GM12892 (cell line): ENCODE measurements at places on chromosomes 13 and 19.

DNA sequence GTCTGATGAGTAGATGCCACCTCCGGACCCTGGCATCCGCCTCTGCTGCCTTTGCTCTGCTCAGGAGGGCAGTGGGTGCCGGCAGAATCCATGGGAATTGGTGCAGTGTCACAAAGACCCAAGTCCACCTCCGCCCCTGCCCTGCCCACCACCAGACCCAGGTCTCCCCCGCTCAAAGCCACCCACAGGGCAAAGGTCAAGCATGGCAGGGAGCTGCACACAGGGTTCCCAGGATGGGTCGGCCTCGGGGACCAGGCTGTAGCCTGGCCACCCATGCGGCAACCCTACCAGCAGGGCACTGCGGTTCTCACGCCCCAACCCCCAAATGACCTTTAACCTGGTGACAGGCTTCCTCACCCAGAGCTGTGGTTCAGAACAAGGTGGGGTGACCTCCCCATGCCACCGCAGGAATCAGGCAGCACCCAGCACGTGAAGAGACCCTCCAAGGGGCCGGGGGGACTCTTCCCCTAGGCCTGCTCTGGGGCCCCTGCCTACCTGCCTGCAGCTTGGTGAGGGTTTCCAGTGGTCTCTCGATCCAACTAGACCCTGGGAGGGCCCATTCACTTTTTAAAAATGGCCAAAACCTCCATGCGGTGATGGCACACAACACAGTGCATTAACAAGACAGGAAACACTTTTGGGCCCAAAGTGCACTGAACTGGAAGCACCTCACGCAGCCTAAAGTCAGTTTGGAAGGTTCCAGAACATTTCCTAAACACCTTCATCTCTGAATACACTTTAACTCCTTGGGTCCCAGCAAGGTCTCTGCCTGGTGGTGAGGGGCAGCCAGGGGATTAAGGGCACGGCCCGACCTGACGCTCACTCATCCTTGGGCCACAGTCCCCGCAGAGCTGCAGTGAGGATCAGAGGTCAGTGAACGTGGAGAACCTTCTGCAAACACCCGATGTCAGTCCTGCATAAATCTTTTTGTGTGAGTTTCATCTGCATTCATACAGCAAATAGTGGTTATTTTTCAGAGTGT is 11.0 kb downstream of the GAS6 start:
- DNase-seq: peak; percentile 9

DNA sequence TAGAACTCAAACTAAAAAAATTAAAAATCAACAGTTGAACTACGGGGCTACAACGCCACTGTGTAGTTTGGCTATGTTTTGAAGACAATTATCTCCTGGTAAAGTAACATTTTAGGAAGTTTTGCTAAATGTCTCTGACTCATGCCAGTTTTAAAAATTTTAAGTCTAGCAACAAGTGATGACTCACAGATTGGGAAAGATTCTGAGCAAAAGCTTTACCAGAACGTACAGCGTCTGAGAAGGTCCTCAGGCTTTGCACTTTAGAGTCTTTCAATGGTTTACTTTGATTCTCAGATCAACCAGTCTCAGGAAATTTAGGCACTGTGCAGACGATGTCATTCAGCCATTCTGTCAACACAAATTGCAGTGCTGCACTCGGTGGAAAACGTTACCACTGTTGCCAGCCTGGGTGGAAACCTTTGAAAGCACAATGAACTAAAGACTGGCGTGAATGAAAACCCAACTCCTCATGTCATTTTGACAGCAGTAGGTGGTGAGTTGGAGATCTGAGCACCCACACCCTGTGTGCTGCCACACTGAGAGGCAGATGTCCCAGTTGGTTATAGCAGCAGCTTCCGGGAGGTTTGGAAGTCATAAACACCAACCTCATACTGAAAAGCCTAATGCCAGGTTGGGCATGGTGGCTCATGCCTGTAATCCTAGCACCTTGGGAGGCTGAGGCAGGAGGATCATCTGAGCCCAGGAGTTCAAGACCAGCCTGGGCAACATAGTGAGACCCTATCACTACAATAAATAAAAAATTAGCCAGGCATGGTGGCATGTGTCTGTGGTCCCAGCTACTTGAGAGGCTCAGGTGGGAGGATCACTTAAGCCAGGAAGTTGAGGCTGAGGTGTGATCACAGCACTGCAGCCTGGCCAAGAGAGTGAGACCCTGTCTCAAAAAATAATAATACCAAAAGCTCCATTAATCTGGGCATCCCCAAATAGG is 6.3 kb upstream of the WTIP start:
- DNase-seq: no peak

GRCh38 chr19:17235300-17235970 is 9.4 kb downstream of the OCEL1 start:
- DNase-seq: peak; percentile 71

DNA sequence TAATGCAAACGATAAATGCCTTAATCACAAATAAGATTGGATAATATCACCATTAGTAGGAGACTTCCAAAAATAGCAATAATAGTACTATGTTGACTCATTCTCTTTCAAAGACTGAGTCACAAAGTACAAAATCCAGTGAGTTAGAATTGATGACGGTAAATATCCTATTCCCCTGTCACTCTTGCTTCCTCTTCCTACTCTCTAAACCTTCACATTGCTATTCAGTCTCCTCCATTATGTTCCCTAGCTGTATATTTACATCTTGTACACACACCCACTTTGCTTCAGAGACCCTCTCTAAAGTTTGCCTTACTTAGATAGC is 26.3 kb upstream of the INTS6 start:
- DNase-seq: no peak

DNA sequence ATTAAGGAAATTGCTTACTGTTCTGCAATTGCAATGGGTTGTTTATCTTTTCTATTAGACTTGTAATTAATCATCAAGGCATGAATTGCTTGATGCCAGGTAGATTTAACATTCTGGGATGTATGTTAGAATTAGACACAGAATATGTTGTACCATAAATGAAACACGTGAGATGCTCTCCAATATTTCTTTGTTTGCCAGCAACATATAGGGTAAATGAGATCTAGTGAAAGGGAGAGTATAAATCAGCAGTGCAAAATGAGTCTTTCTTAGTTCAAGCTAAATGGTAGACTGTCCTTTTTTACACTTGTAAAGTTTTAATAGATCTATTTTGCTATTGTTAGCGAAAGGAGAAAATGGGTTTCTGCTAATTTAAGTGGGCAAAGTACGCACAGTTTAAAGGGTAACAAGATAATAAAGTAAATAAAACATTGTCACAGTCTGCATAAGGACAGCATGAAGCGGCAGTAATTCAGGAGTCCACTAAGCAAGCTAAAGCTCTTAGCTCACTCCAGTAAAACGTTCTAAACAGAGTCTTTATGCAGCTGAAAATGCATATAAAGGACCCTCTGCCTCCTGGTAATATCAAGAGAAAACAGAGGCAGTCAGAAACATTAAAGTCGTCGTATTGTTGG is 1137.1 kb downstream of the OLFM4 start:
- no peak for DNase-seq

DNA sequence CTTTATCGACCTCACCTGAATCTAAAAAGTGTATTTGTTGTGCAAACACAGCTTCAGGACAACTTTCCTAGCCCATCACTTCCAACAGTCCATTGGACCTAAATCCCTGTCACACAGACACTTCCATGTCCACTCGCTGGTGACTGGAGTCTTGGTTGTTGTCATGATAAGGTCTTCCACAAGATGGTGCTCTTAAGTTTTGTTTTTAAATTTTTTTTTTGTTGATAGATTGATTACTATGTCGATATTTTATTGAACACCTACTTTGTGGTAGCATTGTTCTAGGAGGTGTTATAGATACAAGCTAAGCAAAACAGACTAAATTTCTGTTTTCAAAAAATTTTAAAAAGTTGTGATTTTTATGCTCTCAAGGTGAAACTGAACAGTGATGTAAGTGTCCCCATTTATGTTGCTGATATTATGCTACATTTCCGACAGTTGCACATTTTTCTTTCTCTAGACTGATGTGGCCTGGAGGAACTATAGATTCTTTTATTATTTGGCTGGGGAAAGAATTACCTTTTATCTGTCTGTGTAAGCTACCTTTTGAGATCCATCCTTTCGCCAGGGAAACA is 8.1 kb upstream of the ERICH6B start:
- no peak for DNase-seq

GRCh38 chr13:32911506-32911905 is 104.7 kb upstream of the KL start:
- peak; percentile 23 for DNase-seq

DNA sequence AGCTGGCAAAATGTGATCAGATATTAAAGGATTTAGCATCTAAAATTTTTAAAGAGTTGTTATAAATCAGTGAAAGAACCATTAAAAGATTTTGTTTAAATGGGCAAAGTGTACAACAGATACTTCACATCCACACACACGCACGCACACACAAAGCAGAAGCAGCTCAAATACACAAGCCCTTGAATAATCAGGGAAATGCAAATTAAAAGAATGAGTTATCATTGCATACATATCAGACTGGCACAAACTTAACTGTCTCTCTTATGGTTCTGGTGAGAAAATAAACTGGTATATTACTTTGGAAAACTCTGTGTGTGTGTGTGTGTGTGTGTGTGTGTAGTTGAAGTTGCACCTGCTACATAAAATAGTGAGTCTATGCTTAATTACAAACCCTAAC is 59.3 kb downstream of the CRYL1 start:
- no peak for DNase-seq

GRCh38 chr13:111917901-111918300 is 149.0 kb upstream of the SOX1 start:
- no peak for DNase-seq

- no peak for DNase-seq
These were observed 43.2 kb downstream of the RCBTB2 start for GRCh38 chr13:48489666-48490065.

GRCh38 chr19:16825312-16826052 is 3.7 kb upstream of the SIN3B start:
- no peak for DNase-seq

- DNase-seq: no peak
These were observed 62.0 kb downstream of the RFX2 start for GRCh38 chr19:6048348-6048747.

DNA sequence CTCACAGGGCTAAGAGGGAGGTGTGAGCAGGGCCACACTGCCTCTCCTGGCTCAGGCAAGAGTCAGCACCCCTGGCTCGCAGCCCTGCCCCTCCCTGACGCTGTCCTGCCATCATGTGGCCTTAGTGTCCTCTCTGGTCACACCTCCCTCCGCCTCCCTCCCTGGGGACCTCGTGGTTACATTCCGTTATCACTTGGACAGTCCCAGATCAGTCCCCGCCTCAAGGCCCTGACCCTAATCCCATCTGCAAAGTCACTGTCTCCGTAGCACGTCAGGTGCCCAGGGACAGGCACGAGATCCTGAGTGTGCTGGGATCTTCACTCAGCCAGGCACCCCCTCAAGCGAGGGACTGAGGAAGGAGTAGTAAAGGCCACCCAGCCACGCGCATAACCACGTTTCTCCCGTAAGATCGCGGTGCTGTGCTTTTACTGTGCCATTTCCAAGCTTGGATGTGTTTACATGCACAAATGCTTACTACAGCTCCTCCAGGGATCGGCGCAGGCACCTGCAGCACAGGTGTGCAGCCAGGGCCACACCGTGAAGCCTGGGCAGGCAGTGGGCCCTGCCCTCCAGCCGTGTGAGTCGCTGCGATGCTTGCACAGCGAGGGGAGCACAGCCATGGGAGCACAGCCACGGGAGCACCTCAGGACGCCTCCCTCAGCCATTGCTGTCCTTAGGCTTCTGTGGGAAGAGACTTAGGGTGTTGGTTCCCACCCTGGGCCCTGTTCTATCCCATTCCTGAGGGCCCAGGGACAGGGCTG is 10.7 kb upstream of the TMEM255B start:
- DNase-seq: no peak

GRCh38 chr19:3507371-3508120 is 1.4 kb downstream of the FZR1 start:
- DNase-seq: no peak

DNA sequence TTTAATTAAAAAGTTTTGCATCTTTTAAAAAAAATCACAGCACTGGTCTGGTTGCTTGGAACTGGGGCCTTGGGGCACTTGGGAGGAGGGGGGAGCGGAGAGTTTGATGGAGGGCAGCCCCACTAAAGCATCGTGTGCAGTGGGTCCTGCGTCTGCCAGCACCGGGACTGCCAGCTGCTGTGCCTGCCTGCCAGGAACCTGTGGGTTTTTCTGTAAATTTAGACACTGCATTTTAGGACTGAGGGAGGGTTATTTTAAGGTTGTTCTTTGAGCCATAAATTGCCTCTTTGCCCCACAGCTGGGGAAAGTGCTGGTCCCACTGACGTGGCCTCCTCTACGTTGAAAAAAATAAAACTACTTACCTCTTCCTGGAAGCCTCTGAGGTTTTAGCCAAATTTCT is 2.9 kb downstream of the KLF2 start:
- DNase-seq: no peak

- peak; percentile 25 for DNase-seq
These were observed 30.3 kb upstream of the FRY start for GRCh38 chr13:32001154-32001768.

DNA sequence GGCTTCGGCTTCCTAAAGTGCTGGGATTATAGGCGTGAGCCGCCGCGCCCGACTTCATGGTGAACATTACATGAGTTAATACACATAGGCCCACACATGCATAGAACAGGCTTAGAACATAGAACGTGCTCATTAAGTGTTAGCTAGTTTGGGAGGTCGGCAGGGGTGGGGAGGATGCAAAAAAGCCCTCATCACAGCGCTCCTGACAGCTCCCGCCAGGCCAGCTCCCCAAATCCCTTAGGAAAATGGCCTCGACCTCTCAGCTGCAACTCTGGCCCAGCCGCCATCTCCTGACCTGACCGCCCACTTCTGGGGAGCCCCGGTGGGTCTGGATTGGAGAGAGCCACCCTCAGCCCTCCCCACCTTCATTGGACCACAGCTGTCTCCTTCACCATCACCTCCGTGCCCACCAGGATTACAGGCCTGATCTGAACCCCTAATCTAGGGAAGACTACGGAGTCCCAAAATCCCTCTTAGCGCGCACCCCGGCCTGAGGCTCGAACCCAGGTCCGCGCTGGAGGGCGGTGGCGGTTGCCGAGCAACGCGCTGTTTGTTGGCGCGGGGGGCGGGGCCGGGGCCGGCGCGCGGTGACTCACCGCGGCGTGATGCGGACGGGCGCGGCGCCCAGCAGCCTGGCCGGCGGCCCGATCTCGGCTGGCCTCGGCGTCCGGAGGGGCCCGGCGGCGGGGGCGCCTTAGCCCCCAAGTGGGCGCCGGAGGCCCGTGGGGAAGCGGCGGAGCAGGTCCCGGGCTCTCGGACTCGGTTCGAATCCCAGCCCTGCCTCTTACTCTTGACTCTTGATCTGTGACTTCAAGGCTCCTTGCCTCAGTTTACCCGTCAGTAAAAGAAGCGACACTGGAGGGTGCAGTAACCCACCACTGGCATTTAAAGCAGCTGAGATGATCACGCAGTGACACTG is 26.7 kb upstream of the NANOS3 start:
- DNase-seq: no peak
